Epithelial cell of esophagus (primary cell): ENCODE measurements at places on chromosomes 7 and 10.

DNA sequence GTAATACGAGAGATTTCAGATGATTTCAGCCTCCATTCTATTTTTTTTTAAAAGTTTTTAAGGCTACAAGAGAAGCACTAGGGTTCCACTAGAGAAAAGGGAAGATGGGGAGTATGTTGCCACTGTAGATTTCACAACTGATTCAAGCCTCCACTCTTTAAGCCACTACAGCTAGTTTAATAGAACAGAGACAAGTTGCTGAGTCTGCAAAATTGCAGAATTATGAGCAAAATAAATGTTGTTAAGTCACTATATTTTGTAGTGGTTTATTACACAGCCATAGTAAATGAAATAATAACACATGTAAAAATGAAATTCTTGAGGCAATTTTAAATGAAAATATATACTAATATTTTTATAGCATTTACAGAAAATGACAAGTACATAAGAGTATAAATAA is 96.0 kb upstream of the POT1 start:
- DNase-seq, result no peak

DNA sequence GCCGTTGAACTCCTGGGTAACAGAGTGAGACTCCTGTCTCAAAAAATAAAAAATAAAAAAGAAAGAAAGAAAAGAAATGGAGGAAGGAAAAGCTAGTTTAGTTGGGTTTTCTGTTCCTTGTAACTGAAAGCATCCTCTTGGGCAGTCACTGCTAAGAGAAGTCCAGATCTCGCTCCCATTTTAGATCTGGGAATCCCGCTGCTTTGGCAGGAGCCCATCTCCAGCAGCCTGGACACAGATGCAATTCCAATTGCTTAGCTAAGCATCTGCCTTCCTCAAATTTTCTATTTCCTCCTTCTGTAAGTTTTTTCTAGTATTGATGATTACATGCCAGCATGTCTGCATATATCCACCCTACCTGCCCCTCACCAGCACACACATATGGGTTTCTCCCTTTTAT is 54.1 kb downstream of the DENND2A start:
- DNase-seq, result no peak

DNA sequence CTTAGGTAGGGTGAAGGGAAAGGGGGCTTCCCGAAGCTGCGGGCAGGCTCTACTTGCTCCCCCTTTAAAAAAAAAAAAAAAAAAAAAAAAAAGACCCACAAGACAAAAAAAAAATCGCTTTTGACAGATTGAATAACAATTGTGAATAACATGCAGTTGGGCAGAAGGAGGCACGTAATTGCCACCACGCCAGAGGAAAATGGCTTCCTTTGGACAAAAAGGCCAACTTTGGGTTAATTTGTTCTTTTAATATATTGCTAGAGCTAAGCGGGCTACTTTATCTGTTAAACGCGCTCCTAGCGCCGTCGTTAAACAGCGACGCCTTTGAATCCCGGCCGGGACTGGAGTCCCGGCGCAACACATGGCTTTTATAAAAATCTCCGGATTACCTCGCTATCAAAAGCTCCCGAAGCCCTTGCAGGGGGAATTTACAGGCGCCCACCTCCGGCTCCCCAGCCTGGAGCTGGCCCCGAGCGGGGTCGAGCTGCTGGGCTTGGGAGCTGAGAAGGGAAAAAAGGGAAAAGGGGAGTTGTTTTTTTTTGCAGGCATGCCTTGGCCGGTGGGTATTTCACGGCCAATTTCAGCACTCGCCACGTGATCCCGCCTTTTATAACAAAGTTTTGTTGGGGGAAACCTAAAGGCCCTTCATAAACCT is 1.2 kb downstream of the HOXA11 start:
- DNase-seq, result no peak

DNA sequence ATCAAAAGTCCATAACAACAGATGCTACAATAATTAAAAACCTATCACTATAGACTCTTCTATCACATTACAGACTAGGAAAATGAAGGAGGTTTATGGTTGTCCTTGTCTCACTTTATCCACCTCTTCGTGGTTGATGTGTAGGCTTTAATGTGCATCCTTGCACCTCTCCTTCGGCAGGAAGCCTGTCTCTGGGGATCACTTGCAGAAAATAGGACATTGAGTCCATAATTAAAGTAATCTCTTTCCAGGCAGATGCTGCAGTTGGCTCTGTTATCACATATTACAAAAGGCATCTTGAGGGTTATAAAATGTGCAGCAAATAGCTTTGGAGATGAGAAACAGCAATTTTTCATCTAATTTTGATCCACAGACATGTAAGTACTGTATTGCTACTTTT is 168.4 kb downstream of the RELN start:
- DNase-seq, result no peak

- DNase-seq, result no peak
Observed at GRCh38 chr10:85510682-85511081, 855.9 kb downstream of the GRID1 start.

GRCh38 chr10:24249829-24250415 is 41.0 kb downstream of the KIAA1217 start:
- peak; percentile 95 for DNase-seq

- DNase-seq, result no peak
Observed at GRCh38 chr7:29494350-29494749, 69.3 kb upstream of the PRR15 start.

- no peak for DNase-seq
Observed at GRCh38 chr10:30554440-30554825, 75.1 kb downstream of the LYZL2 start.

- no peak for DNase-seq
Observed at GRCh38 chr10:86038371-86038770, 328.2 kb downstream of the GRID1 start.

DNA sequence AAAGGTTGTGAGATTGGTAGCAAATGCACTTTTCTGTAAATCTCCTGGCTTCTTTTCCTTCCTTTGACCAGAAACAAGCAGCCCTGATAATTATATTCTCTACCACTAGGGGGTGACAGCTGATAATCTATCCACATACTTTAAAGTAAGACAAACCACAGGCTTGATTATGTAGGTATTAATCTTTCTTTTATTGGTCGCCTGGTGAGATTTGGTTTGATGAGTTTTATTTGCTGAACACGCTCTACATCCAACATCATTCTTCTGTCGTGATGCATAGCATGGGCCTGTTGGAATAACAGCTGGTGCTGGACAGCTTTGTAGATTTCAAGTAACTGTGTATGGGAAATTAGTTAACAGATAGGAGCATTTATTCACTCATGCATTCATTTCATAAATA is 63.5 kb downstream of the ZNF365 start:
- DNase-seq, result peak; percentile 74

- no peak for DNase-seq
Observed at GRCh38 chr7:65001291-65001814, 5.1 kb downstream of the ERV3-1 start.

DNA sequence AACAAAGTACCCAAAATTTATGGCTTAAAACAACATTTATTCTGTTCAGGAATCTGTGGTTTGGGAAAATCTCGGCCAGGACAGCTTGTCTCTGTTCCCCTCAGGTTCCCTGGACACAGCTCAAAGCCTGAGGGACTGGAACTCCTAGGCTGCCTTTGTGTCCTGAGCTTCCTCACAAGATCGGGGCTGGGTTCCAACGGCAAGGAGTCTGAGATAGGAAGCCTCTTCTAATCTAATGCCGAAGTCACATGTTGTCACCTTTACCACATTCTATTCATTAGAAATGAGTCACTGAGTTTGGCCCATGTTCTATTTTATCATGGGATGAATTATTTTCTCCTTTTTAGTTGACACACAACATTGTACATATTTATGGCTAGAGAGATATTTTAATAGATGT is 80.5 kb downstream of the ANKRD26 start:
- no peak for DNase-seq

GRCh38 chr10:106504536-106504935 is 660.0 kb downstream of the SORCS1 start:
- no peak for DNase-seq

- DNase-seq, result peak; percentile 23
Observed at GRCh38 chr7:117323851-117324711, 1.2 kb upstream of the WNT2 start.

- no peak for DNase-seq
Observed at GRCh38 chr10:108904163-108904838, 1019.0 kb downstream of the XPNPEP1 start.

- DNase-seq, result no peak
Observed at GRCh38 chr7:154628556-154628955, 374.4 kb downstream of the PAXIP1 start.

GRCh38 chr7:106767078-106767477 is 98.0 kb upstream of the PIK3CG start:
- no peak for DNase-seq

DNA sequence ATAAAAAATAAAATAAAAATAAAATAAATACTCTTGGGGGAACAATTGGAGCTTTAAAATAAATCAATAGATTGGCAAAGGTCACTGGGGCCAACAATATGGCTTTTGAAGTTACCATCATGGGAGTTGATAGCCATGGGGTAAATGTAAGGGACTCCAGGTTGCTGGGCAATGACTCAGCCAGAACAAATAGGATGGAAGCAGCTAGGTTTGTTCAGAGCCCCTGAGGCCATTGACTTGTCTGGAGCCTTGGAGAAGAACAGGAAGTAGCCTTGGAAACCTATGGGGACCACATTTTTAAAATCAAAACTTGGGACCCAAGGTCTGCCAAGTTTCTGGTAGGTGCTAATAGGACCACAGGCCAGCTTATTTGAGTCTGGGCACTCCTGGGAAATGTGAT is 20.2 kb upstream of the FRA10AC1 start:
- DNase-seq, result peak; percentile 72

- DNase-seq, result peak; percentile 78
Observed at GRCh38 chr7:24981171-24981951, 1.4 kb upstream of the OSBPL3 start.

DNA sequence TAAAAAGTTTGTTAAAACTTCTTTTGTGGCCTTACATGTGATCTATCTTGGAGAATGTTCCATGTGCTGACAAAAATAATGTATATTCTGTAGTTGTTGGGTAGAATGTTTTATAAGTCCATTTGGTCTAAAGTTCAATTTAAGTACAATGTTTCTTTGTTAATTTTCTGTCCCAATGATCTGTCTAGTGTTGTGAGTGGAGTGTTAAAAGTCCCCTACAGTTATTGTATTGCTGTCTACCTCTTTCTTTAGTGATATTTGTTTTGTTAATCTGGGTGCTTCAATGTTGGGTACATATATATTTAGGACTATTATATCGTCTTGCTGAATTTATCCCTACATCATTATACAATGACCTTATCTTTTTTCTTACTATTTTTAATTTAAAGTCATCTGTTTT is 6.9 kb downstream of the TMEM140 start:
- no peak for DNase-seq

DNA sequence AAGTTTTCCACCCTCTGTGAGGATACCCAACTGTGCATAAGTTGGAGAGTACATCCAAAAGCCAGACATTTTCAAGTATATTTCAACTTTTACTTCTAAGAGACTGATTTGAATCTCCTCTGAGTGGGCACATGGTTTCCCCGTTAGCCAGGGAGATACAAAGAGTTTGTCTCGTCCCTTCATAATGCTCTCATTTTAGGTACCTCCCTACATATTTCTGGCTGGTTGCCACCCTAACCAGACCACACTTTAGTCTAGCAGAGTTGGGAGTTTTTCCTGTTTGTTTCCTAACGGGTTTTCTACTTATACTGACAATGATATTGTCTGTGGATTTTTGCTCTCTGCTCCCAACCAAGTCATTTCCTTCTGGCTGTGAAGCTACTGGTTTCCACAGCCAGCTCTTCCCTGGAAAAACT is 180.3 kb downstream of the CCDC71L start:
- DNase-seq, result no peak

DNA sequence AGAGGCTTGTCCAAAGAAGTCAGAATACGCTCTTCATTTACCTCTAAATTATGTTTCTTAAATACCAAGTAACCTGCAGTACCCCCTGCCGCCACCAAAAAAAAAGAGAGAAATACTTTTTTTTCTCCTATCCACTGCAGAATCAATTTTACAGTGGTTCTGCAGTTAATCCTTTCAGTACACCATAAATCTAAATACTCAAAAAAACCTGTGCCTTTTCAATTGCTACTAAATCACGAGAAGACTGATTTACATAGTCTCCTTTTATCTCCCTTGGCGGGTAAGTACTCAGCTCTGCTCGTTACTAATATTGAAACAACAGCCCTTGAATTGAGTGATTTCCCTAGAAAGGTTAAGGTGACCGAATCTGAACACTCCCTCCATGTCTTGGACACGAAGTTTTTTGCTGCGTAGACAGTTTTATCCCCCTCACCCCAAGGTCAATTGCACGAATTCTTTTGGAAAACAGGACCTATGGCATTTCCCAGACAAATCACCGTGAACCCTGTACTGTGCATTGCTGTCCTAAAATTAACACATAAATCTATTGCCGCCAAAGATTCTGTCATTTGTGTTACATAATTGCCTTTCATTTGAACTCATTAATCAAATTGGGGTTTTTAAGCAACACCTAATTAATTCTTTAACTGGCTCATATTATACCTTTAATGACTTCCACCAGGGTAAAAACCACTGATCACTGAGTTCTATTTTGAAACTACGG is 512 bp upstream of the VIM start:
- DNase-seq, result no peak

GRCh38 chr7:91270372-91270771 is 6.1 kb downstream of the FZD1 start:
- no peak for DNase-seq

GRCh38 chr10:18010050-18010449 is 58.3 kb downstream of the SLC39A12 start:
- peak; percentile 51 for DNase-seq

DNA sequence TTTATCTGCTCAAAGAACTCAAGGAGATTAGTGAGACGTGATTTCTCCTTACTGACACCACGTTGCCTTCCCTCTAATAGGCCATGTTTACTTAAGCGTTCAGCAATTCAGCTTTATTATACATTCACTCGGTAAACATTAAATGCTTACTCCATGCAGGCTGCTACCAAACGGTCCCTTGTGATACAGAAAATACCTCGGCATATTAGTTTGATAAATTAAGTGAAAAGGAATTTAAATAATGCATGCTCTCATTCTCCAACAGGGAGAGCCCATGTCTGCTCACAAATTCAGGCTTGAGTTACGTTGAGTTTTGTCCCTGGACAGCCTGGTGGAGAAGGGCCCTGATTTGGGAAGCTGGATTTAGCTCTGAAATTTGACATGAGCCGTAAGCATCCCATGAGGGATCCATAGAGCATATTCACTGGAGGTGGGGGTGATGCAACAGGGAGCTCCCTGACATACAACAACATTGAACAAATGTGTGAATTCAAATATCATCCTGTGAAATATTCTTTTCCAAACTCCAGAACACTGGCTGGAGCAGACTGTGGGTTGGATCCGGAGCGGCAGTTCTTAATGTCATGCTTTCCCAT is 86.3 kb downstream of the TBXAS1 start:
- DNase-seq, result peak; percentile 27

DNA sequence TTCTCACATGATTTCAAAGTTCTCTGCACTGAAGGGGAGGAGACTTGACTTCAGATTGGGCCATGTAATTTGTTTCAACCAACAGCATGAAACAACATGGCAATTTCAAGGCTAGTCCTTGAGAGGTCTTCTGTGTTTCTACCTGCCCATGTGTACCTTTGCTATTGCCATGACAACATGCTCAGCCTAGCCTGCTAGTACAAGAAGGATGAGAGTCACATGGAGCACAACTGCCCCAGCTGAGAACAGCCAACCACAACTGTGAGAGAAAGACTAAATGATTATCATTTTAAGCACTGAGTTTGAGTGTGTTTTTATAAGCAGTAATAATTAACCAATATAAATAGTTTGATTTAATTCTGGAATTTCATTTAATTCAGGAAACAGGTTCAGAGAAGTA is 41.9 kb downstream of the ANKMY2 start:
- peak; percentile 20 for DNase-seq

- no peak for DNase-seq
Observed at GRCh38 chr10:36119455-36119854, 477.4 kb upstream of the FZD8 start.
